Stimulated activated CD4-positive, alpha-beta T cell treated with anti-CD3 and anti-CD28 coated beads, TNF-alpha, amount 100 ng/mL, for 1 hour (primary cell): ENCODE measurements at places on chromosomes 16 and 17.

GRCh38 chr17:48565022-48565554 lies 13.1 kb downstream of the HOXB4 start:
- no peak for DNase-seq

DNA sequence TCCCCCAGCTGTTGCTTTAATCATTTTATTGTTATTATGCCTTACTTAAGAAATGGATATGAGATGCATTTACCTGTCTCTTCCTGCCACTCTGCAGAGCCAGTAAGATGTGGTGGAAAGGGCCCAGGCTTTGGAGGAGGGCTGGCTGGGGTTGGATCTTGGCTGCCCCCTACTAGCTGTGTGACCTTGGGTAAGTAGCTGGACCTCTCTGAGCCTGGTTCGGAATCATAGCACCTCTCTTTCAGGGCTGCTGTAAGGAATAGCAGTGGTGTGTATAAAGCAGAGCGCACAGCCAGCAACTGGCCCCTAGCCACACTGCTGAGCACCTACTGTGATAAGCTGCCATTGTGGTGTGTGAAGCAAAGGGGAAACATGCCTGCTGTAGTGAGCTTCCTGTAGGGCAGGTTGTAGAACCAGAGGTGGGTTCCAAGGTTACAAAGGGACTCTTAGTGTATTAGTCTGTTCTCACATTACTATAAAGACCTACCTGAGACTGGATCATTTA lies 23.9 kb downstream of the MAPT start:
- no peak for DNase-seq

DNA sequence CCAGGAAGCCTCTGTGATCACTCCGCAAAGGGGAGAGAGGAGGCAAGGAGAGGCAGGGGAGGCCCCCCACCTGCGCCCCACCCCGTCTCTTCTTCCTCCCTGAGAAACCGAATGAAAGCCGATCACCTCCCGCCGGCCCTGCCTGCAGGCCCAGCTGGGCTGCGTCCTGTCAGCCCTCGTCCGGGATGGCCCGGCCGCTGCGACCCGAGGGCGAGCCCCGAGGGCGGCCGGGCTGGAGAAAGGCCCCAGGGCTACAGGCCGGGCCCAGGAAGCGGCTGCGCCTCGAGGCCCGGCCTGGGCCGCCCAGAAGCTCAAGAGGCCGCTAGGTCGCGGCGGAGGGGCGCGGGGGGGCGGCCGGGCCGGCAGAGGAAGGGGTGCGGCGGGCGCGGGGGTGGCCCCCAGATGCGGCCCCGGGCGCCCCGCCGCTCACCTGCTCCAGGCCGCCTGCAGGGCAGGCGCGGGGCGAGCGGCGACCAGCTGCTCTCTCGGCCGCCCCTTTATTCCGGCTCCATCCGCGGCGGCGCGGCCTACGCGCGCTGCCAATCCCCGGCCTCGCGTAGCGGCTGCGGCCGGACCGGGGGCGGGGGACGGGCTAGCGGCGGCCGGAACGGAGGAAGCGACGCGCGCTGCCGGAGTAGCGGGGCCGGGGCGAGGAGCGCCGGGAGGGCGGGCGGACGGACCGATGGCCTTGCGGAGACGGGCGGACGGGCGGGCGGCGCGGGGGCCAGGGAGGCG lies at the start of gene ZNF319:
Gene ZNF319, minus strand, starts transcription at position 702 of the 735 bp plus-strand sequence. CDS start 2,407 bp downstream, outside the sequence.
- no peak for DNase-seq

- no peak for DNase-seq
Observed at GRCh38 chr17:37792787-37793186, 47.9 kb upstream of the HNF1B start.

GRCh38 chr16:67663151-67663876 lies 2.6 kb downstream of the PARD6A start:
- no peak for DNase-seq

DNA sequence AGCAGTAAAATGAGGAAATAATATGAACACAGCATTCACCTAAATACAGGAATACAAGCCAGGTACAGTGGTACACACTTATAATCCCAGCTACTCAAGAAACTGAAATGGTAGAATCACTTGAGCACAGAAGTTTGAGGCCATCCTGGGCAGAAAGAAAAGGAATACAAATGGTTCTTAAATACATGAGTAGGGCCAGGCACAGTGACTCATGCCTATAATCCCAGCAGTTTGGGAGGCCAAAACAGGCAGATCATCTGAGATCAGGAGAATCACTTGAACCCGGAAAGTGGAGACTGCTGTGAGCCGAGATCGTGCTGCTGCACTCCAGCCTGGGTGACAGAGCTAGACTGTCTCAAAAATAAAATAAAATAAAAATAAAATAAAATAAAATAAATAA lies 23.0 kb upstream of the SMG8 start:
- no peak for DNase-seq

- no peak for DNase-seq
Observed at GRCh38 chr17:7944326-7944725, 12.3 kb downstream of the CNTROB start.

DNA sequence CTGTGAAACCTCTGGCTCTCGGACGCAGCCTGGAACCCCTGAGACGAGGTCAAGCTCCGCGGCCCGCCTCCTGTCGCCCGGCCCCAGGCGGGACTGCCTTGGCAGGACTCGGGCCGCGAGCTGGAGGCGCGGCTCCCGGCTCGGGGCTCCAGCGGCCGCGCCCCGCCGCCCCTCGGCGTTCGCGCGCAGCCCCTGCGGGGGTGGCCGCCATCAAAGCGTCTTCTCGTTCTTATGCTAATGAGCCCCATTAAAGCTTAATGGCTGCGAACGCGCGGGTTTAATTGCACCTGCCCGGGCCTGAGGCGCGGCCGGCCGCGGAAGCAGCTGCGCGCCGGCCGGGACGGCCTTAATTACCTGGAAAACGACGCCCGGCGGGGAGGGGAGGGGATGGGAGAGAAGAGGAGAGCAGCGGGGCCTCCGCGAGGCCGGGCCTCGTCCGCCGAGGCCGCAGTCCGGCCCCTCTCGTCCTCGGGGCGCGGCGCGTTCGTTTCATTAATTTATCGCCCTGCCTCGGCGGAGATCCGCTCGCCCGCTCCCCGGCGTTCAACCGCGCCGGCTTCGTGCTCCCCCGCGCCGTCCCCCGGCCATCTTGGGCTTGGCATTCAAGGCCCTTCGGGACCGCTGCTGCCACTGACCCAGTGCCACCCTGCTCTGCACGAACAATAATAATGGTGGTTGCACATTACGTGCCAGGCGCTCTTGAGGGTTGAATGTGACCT lies 19.2 kb downstream of the RAI1 start:
- DNase-seq, result no peak

DNA sequence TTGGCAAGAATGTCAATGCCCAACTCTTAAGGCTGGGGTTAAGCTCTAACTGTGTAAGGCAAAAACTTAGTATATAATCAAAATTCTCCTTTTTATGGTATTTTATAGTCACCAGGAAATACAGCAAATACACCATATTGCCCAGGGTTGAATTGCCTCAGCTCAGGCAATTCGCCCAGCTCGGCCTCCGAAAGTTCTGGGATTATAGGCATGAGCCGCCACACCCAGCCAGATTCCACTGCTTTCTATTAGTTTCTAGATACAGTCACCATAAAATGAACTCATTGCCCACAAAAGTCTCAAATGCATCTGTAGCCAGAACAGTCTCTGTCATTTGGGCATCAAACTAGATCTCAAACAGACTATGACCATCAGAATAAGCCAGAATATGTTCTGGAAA lies 238.7 kb upstream of the TOX3 start:
- no peak for DNase-seq

DNA sequence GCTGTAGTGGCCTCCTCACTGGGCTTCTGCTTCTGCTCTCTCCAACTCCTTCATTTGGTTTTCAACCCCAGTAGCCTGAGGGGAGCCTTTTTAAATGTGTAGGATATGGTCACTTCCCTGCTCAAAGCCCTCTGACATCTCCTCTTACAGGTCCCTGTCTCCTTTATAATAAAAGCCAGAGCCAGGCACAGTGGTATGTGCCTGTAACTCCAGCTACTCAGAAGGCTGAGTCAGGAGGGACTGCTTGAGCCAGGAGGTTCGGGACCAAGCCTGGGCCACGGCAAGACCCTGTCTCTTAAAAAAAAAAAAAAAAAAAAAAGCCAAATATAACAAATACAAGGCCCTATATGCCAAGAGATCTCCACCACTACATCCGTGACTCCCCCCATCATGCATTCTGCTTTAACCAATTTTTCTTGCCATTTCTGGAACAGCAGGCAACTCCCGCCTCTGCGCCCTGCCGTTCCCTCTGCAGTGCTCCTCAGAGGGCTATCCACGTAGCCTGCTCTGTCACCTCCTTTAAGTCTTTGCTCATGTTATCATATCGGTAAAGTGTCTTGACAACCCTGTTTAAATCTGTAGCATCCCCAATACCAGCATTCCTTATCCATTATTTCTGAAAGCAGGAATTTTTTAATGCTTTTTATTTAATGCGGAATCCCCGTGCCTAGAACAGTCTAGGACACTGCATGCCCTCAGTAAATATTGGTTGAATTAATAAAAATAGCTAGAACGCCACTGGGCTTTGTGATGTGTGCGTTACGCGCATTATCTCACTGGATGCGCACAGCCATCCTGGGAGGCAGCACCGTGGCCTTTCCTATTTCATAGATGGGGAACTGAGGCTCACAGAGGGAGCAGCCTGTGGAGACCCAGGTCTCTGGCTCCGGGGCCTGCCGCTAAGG lies 9.5 kb downstream of the ZNF771 start:
- no peak for DNase-seq

DNA sequence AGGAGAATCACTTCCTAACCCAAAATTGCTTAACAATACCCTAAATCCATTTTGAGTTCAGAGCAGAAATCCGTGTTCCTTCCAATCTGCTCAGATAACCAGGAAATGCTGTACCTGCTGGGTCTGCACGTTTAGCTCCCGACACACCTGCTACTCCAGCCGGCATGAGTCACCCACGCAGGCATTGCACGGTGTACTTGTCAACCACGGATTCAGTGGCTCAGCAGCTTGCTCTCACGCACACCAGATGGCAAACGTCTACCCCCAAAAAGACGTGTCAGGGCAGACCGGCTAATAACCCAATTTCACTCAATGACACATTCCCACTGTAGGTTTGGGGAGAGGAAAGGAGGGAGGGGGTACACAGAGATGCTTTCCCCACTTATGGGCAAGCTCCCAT lies 468.1 kb downstream of the SOX9 start:
- DNase-seq, result no peak

- DNase-seq, result no peak
Observed at GRCh38 chr16:21205303-21205702, 6.1 kb downstream of the ZP2 start.

DNA sequence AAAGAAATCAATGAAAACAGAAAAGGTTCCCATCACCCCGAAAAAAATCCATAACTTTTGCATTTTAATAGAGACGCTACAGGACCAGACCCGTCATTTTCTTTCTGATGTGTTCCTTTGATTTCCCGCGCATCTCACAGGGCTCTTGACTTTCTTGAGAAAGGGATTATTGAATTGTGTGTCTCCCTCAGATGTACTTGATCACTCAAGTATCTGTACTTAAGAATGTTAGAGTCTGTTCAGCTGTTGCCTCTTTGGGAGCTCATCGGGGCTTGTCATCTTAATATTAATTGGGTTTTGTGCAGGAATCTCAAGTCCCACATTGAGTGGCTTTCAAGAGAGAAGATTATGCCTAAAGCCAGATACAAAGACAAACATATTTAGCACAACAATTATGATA lies 606.4 kb upstream of the SALL1 start:
- DNase-seq, result no peak

DNA sequence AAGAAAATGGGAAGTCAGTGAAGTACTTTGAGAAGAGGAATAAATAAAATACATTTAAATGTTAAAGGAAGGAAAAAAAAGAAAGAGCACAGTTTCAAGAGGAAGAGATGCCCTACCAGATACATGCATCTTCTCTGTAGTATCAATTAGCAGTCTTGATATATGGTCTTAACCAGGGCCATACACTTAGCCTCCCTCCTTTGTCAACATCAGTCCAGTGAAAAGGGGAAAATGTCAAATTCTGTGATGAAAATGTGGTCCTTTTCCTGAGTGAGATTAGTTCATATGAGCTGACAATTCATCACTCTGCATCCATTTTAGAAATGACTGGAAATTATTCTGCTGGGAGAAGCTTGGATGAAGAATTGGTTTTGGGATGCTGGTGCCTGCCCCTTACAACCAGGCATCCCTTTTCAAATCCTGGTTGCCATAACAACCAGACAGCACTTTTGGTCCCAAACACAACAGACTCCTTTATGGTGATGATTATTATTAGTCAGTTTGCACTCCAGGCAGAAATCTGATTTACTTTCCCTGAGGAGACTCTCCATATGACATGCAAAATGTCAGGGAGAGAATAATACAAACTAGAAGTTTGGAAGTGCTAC lies 933.6 kb upstream of the CDH8 start:
- no peak for DNase-seq

GRCh38 chr17:7922845-7923628 lies 6.6 kb downstream of the KCNAB3 start:
- DNase-seq, result peak; percentile 73

- peak; percentile 38 for DNase-seq
Observed at GRCh38 chr17:47850692-47851573, at the start of gene SP6. Gene SP6 (minus strand): TSS chr17:47851163. CDS start chr17:47848429, 2,734 bp downstream.

DNA sequence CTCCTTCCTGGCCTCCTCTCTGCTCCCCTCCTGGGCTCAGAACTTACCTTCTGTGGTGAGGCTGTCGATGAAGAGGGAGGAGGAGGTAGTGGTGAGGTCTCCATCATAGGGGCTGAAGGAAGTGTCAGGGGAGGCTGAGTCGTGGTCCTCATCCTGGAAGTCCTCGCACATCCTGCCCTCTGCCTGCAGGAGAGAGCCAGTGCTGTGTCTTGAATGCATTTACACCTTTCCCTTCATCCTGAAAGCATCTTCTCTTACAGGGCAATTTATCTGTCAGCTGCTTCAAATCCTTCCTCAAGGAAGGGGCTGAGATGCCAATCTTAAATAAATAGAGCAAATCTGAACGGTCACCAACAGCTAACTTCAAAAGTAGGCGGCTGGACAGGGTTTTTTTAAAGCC lies 73.6 kb downstream of the PLXDC1 start:
- no peak for DNase-seq

- no peak for DNase-seq
Observed at GRCh38 chr17:524406-524950, 171.9 kb upstream of the RPH3AL start.

- DNase-seq, result no peak
Observed at GRCh38 chr16:1108299-1109252, 12.5 kb upstream of the C1QTNF8 start.

DNA sequence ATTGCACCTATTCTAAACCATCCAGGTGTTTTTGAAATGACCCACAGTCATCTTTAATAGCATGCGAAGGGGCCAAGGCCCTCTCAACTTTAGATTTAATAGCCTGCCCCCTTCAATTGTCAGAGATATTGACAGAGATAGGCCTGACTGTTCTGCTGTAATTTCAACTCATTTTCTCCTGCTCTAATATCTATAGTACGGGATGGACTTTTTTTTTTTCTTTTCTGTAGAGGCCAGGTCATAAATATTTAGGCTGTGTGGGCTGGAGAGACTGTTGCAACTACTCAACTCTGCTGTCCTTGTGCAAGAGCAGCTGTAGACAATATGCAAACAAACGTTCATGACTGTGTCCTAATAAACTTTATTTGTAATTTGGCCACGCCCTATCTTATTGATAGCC lies 24.7 kb upstream of the KRT20 start:
- no peak for DNase-seq

GRCh38 chr16:30976486-30976885 lies 8.5 kb upstream of the HSD3B7 start:
- DNase-seq, result no peak

- DNase-seq, result no peak
Observed at GRCh38 chr16:67255553-67256221, 6.9 kb downstream of the SLC9A5 start.
